Pancreas (tissue), 10 donors: ENCODE measurements at places on chromosomes 11 and 22. TPM values are rescaled to one million over a fixed set of nuclear protein-coding genes. Genes with fewer than 3 reads are reported as not detected.

SLN gene
- not detected for total RNA-seq

ZDHHC13 gene
- total RNA-seq, result 4.8 TPM

MUC6 gene
- 89.6 TPM for total RNA-seq

MS4A7 gene
- 3.2 TPM for total RNA-seq

DERL3 gene
- total RNA-seq, result 18.7 TPM

NOL12 gene
- 6.0 TPM for total RNA-seq

PRG3 gene
- total RNA-seq, result not detected

CCDC88B gene
- total RNA-seq, result 5.4 TPM

IGLL5 gene
- total RNA-seq, result 26.3 TPM

SLC22A25 gene
- total RNA-seq, result not detected

- no peak for DNase-seq
These were observed 55.0 kb upstream of the ZC3H12C start for GRCh38 chr11:110038201-110038600.

DNA sequence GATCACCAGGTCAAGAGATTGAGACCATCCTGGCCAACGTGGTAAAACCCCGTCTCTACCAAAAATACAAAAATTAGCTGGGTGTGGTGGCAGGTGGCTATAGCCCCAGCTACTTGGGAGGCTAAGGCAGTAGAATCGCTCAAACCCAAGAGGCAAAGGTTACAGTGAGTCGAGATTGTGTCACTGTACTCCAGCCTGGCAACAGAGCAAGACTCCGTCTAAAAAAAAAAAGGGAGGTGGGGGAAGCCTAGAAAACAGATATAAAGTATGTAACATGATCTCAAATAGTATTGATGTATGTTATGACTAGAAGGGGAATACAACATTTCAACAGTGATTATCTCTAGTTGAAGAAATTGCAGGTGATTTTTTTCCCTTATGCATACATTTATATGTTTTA lies 61.4 kb downstream of the SLC1A2 start:
- no peak for DNase-seq

GRCh38 chr11:6459099-6459450 lies 14.7 kb downstream of the TRIM3 start:
- no peak for DNase-seq

DNA sequence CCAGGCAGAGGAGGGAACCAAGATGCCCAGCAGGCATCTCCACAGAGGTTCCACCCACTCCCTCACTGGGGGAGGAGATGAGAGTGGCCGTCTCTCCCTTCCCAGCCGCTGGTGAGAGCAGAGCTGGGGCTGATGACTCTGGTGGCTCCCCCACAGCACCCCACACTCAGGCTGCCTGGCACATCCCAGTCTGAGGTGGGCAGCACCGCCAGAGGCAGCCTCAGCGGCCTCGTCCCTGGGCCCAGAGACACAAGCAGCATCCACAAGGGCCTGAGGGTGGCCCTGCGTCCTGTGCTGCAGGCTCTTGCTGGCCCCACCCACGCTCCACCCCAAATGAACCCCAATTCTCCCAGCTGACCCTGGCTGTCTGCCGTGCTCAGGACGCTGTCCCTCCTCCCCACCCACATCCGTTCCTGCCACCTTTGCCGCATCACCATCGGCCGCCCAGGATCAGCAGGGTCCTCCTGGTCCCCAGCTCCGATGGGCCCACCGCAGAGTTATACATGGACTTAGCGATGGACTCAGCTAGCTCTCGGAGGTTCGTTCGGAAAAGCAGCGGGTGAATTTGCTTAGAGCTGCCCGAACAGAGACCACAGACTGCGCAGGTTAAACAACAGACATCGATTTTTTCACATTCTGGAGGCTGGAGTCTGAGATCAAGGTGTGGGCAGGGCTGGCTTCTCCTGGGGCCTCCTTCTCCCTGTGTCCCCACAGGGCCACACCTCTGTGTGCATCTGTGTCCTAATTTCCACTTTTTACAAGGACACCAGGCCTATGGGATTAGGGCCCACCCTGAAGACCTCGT lies 20.2 kb upstream of the CTSD start:
- no peak for DNase-seq

DNA sequence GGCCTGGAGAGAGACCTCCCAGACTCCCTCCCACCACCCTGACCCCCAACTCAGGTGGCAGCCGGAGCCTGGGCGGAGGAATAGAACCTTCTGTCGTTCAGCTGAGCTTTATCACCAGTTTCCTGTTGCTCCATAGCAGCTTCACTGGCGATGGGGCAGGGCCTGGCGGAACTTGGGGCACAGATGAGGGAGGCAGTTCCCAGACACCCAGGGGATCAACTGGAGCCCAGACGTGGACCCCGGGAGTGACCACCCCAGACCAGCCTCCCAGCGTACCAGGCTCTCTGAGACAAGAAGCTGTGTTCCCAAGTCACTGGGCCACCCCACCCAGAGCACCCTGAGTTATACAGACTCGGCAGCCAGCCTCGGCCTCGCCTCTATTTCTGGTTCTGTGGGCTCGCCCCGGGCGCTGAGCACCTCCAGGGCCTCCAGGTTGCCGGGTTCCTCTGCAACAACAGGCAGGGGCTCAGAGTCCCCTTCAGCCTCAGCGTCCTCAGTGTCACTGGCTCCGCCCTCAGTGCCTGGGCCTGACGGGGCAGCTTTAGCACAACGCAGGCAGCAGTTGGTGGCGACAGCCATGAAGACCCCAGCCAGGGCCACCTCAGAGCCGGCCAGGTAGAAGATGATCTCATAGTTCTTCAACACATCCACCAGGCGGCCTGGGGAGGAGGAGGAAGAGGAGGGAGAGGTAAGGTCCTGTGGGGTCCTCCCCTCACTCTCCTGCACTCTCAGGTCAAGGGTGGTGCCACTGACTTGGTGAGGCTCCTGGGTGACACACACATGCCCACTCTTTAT lies 5.7 kb downstream of the SLC16A8 start:
- no peak for DNase-seq

DNA sequence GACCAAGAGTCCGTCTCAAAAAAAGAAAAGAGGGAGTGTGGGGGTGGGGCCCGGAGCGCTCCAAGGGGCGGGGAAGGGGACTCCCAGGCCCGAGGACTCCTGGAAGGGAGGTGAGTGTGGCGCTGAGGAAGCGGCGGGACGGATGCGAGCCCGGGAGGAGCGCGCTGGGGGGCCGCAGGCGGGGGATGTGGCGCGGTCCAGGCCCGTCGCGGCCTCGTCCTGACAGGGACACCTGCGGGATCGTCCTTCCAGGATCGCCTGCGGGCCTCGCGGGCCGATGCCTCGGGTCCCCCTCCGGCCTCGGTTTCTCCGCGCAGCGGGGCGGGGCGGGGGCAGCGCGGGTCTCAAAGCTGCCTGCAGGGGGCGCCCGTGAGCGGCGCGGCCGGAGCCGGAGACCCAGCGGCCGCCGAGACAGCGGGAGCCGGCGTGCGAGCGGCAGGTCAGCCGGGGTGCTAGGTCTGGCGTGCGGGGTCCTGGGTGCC lies 3.8 kb upstream of the ADORA2A start:
- DNase-seq, result peak; percentile 54

DNA sequence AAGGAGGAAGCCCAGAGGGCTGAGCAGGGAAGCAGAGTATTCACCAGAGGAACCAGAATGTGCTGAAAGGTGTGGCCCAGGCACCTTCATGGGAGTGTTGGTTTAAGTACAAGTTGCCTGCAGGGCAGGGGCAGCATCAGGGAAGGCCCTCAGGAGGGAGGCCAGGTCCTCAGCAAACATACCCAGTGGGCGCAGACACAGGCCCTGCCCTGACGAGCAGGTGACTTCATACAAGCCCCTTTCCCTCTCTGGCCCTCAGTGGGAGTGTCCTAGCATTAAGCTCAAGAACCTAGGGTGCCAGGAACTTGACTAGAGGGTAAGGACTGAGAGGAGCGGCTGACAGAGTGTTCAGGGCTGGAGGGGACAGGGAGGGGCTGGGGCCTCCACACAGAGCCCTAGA lies 7.5 kb upstream of the CASTOR1 start:
- no peak for DNase-seq

- peak; percentile 72 for DNase-seq
These were observed 34.6 kb downstream of the ZNRF3 start for GRCh38 chr22:28917747-28918549.

DNA sequence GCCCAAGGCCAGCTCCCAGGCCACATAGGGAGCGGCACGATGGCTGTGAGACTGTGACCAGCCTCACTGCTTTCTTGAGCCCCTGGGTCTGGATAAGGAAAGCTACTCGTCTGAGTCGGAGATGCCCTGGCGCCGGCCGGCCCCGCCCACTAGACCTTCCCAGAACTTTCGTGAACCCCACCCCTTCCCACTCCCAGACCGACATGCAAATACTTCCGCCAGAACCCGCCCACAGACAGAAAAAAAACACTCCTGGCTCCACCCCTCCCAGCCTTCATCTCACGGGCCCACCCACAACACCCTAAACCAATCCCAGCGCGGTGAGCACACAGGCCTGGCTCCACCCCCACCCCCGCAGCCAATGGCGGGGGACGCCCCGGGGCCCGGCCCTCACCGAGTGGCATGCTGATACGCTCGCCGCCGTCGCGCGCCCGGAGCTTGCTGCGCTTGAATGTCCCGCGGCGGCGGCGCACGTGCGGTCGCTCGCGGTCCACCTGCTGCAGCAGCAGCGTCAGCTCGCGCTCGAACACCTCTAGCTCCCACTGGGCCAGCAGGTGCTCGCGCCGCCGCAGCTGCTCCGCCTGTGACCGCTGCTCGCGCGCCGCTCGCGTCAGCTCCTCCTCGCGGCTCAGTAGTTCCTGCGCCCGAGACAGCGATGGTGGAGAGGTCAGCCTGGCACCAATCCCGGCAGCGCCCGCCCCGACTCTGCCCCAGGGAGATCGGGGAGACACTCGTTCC lies 7.0 kb downstream of the MAP3K11 start:
- DNase-seq, result peak; percentile 72

DNA sequence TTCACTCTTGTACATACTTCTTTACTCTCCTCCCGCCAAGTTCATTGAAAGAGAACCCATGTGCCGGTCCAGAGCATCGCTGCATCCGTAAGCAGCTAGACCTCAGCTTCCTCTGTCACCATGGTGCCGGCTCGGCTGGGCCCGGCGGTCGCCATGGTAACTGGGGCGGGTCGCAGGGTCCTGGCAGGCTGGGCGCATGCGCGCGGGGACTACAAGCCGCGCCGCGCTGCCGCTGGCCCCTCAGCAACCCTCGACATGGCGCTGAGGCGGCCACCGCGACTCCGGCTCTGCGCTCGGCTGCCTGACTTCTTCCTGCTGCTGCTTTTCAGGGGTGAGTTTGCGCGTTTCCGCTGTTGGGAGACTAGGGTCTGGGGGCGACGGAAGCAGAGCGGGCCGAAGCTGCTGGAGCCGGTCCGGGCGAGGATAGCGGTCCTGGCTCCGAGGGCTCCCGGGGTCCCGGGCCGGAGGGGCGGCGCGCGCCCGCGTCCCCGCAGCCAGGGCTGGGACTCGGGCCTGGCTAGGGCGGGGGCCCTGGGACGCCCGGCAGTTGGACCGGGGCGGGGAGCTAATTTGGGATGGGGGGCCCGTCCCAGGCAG lies at the start of gene JAM3:
TSS of gene JAM3 (plus strand) at position 244 of the 597 bp plus-strand sequence. CDS start at position 256, 12 bp downstream.
- peak; percentile 87 for DNase-seq

DNA sequence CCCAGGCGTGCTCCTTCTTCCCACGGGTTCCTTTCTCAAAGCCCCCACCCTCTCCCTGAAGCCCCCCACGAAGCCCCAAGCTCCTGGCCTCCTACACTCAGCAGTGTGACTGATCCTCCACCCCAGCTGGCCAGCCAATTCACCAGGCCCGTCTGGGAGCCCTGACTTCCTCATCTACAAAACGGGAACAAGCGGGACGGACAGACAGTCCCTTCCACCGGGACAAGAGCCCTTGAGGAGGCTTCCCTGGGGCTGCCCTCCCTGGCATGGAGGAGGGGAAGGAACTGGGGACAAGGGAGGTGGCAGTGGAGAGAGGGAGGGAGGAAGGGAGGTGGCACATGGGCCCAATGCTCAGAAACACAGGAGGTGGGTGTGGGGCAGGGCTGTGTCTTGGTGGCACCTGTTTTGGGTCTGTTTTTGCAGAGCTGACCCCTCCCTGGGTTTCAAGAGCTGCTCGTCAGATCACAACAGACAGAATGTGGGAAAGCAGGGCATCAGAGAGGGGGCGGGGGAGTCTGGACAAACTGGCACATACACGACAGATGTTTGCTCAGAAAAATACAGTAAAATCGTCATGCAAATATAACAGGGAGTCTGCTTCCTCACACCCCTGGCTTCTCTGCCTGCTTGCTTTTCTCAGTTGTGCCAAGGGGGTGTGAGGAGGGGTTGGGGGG lies 56.8 kb downstream of the ELFN2 start:
- DNase-seq, result no peak

GRCh38 chr11:60852117-60852981 lies 3.4 kb downstream of the PTGDR2 start:
- peak; percentile 81 for DNase-seq

DNA sequence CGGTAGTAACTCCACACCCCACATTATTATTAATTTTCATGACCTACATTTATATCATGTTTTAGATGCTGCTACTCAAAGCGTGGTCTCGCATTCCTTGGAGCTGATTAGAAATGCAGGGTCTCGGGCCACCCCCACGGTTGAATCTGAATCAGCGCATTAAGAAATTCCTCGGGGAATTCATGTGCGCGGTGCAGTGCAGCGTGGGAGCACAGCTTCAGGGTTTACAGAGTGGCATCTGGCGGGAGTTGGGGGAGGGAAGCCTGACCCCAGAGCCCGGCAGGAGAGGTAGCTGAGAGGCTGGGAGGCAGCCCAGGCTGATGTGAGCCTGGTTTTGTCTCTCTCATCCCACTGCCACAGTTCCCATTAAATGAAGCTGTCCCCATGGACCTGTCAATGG lies 48.1 kb upstream of the DAGLA start:
- no peak for DNase-seq

DNA sequence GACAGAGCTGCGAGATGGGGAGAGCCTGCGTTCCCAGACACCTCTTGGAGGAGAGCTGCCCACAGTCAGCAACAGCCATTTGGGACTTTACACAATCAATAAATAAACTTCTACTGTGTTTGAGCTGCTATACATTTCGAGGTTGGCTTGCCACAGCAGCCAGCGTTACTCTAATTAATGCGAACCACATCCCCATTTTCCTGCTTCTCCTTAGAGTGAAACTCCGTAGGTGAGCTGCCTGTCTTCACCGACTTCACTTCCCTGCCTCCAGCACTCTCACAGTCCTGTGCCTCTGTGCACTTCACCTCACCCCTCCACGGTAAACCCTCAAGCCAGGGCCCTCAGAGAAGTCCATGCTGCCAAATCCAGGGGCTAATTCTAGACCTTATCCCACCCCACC lies 5.9 kb upstream of the SLC22A12 start:
- no peak for DNase-seq

GRCh38 chr22:30265131-30265720 lies 1.4 kb downstream of the OSM start:
- no peak for DNase-seq
